ENCODE measurements at places on chromosomes 16 and 17.

- no peak for DNase-seq
These were observed 532 bp downstream of the ARRB2 start for GRCh38 chr17:4710693-4711634.

GRCh38 chr17:31686495-31686894 lies 172.5 kb downstream of the COPRS start:
- DNase-seq: no peak

DNA sequence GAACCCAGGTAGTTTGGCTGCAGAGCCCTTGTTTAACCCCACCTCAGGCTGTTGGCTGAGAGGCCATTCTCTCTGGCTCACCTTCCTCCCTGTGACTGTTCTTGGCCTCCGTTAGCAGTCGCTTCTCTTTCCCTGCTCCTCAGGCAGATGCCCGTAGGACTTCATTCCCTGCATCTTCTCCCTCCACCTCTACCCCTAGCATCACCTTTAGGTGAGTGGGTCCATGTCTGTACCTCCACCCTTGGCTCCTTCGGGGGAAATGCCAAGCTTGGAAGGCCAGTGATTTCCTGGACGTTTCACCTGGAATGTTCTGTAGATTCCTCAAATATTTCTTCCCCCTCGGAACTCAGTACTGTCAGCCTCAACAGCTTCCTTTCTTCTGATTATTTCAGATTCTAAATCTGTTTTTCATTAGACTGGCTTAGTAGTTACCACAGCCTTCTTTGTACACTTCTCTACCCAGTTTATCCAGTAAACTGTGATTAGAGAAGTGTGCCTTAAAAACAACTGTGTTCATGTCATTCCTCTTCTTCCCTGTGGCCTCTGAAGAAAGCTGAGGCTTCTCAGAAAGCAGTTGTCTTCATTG lies 227.9 kb downstream of the MSI2 start:
- DNase-seq: no peak

DNA sequence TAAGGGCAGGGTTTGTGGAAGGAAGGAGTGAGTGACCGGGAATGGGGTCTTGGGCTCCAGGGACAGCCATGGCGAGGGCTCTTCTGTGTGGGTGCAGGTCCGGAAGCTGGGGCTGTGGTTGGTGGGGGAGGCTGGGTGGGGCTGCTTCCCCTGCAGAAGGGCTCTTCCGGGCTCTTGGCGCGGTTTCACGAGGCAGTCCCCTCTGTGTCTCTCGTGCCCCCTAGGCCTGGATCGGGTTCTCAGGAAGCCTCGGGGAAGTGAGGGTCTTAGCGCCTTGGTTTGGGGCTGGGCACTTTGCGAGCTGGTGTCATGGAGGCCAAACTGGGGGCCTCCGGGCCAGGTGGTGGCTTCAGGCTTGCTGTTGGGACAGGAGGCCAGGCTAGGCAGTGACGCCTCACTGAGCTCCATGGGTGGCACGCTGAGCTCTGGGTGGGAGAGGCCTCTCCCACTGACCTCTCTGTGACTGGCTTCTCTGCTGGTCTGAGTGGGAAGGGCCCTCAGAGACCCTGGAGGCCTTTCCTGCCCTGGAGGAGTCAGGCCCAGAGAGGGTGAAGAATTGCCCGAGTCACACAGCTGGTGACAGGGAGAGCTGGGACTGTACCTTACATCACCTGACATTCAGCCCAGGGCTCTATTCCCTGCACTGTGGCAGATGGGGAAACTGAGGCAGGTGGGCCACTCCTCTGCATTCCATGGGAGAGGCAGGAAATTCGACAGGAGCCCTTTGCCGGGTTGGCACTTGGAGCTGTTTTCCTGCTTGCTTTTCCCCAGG lies 8.2 kb downstream of the ADCY7 start:
- no peak for DNase-seq

DNA sequence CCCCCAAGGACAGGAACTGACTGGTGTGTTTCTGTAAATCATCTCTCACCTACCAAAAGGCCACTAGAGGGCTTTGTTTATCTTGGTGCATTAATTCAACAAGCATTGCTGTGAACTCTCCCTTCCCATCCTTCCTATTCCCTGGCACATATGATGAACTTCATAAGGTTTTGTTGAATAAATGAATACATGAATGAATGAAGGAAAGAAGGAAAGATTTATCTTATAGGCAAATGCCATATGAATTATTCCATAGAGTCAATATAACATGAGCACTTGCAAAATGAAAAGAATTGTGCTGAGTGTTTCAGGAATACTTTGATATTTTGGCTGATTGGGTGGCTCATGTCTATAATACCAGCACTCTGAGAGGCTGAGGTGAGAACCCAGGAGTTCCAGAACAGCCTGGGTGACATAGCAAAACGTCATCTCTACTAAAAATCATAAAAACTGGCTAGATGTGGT lies 4.3 kb downstream of the SPDYE4 start:
- no peak for DNase-seq

DNA sequence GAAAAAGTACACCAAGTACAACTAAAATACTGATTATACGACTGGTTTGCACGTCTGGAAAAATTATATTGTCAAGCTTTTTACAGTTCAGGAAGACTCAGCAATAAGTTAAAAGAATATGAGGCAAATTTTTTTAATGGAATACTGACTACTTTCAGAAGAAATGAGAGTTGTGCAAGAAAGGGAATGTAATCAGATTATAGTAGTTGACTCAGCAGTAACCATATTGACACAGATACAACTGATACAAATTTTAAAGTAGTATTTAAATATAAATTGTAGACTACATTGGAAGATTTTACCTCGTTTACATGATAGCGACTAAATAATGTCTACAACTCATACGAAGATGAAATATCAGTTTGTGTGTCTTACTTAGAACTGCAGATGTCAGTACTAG lies 16.7 kb downstream of the ASGR2 start:
- DNase-seq: no peak

DNA sequence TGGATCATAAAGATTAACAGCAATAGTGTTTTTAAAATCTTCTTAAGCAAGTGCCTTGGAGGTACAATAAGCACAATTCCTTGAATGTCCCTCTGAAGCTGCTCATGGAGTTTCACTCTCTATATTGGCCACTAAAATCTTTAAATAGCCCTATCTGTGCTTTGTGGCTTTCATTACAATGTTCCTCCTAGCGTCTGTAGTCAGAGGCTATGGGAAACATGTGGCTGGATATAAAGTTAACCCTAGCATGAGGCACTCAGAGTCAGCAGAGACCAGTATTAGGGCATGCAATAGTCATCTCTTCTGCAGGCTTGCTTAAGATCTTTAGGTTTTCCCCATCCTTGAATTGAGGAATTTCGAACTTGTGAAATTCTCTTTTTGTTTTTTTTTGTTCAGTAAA lies 668.2 kb downstream of the CDH11 start:
- DNase-seq: no peak
